Cerebellar nuclear complex (tissue), 1 donor: ENCODE measurements at places on chromosomes 12 and 14.

GRCh38 chr12:96414637-96415036, 14.4 kb upstream of the CDK17 start:
- DNase-seq: no peak

- no peak for DNase-seq
These were observed 233.5 kb upstream of the TMEM132C start for GRCh38 chr12:128033473-128033872.

DNA sequence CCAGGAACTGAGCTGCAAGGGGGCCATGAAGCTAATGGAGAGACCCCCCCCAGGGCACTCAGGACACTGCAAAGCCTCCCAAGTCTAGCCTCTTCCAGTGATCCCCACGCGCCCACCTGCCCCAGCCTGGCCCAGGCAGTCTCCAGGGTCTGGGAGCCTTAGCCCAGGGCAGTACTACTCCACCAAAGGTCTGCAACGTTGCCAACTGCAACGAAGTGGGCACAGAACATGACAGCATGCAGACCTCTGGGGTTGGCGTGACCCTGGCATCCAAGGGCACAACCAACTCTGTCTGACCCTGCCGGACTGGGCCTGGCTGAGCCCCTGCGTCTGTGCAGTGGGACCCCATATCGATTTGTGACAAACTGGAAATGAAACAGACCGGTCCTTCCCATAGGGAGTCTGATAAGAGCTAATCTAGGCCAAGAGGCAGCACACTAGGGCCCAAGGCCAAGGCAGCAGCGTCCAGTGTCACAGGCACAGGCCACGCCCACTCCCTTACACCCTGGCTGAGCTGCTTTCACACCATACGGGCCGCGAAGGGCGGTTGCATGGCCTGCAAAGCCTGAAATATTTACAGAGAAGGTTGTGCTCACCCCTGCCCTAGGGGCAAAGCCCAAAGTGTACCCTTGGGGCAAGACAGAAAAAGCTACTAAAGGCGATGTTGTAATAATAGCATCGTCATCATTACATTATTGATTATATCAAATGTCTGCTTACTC, 76.7 kb downstream of the NCOR2 start:
- peak; percentile 39 for DNase-seq

- DNase-seq: no peak
These were observed 22.3 kb downstream of the SYT1 start for GRCh38 chr12:78886719-78887407.

- DNase-seq: no peak
These were observed 100.8 kb downstream of the PPHLN1 start for GRCh38 chr12:42426746-42427145.

GRCh38 chr12:101743724-101744472, 4.6 kb upstream of the SYCP3 start:
- DNase-seq: no peak

DNA sequence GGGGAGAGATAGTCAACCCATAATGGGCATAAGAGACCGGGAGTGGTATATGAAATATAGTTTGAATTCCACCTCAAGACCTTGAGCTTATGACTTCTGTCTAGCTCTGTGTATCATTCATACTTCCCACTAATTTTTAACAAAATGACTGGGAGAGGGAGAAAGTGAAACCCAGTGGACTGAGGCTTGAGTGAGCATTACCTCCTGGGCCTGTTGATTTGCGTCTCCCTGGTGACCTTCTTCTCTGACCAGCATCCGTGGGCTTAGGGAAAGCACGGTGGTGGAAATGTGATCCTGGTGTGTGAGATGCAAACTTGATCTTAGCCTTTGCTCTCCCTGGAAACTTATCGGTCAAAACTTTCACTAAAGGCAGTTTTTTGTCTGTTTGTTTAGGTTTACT, 207.9 kb upstream of the BCL2L14 start:
- DNase-seq: no peak

- DNase-seq: no peak
These were observed 41.9 kb downstream of the RAD52 start for GRCh38 chr12:907413-908185.

GRCh38 chr12:107983756-107984472, 145.2 kb upstream of the WSCD2 start:
- DNase-seq: no peak

DNA sequence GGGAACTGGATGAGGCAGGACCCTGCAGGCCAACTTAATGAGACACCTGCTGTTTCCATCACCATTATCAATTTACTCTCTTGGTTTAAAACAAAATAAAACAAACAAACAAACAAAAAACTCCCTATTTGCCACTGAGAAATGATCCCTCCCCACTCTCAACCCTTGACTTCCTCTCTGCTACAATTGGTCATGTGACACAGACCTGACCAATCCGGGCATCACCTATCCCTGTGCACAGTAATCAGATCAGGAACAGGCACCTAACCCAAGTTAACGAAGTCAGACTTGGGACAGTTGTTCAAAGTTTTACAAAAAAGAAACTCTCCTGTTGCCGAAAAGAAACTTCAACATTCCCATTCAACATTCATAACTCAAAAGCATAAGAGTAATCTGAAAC, 58.4 kb downstream of the NELL2 start:
- DNase-seq: no peak

DNA sequence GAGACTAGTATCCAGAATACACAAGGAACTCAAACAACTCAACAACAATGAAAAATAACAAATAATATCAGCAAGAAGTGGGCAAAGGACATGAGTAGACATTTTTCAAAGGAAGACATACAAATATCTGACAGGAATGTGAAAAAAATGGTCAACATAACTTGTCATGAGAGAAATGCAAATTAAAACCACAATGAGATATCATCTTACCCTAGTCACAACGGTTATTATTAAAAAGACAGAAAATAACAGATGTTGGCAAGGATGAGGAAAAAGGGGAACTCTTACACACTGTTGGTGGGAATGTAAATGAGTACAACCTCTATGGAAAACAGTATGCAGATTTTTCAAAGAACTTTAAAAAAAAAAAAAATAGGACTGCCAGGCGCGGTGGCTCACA, 20.4 kb downstream of the VWF start:
- no peak for DNase-seq

DNA sequence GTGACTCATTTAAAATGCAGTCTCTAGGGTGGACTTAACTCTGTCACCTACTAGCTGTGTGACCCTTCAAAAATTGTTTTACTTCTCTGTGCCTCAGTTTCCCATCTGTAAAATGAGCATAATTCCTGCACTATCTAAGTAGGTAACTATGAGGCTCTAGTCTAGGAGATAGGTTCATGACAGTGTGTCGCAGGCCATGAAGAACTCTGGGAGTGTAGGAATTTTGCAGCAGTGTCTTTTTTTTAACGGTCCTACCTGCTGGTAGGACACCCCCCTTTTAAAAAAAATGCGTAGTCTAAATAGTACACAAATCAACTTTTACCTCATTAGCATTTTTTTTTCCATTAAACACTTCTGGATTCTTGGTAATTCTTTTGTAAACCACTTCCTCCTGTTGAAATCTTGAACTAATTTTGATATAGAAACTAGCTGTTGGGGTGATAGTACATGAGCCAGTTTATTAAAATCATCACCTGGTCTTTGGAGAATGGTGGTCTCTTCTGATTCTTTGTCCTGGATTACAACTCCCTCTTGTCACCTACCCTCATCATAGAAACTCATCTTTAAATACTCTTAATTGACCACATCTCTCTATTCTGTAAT, 86.0 kb upstream of the SLC38A2 start:
- no peak for DNase-seq

GRCh38 chr12:113467142-113467501, 4.5 kb downstream of the LHX5 start:
- DNase-seq: no peak

GRCh38 chr12:63164911-63165310, 13.9 kb upstream of the AVPR1A start:
- DNase-seq: no peak

DNA sequence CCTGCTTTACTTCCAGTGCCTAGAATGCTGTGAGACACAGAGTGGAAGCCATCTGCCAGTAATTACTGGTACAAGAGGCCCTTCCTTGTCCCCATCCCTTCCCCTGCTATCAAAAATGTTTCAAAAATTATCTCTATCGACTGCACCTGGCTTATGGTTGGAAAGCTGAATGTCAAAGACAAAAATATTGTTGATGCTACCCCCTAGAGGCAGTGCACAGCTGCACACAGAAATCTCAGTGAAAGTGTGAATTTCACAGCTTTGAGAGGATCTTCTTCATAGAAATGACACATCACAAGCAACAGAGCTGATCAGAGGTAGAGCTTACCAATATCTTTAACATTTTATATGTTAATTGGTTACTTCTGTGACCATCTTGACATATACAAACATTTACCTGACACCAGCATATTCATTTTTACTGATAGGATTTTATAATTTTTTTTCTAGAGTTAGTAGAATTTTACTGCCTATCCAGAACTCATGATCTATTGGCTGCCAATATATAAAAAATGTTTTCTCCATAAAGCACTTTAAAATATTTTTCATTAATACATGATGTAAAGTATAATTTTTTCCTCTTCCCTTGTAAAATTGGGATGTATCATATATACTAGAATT, 138.0 kb downstream of the AACS start:
- no peak for DNase-seq

DNA sequence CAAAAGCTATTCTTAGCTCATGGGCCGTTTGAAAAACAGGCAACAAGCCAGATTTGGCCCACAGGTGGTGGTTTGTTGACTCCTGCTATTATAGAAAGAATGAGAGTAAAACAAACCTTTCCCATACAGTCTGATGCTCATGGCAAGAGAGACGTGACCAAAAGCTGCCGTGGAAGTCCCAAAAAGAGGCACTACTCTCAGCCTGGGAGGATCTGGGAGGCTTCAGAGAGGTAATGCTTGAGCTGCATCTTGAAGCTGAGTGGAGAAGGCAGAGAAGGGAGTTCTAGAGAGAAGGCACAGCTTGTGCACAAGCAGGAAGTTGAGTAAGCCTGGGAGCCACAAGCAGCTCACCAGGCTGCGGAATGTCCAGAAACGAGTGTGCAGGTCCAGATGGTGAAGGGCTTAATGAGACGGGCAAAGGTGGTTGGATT, 9.6 kb downstream of the PLXNC1 start:
- DNase-seq: peak; percentile 18

DNA sequence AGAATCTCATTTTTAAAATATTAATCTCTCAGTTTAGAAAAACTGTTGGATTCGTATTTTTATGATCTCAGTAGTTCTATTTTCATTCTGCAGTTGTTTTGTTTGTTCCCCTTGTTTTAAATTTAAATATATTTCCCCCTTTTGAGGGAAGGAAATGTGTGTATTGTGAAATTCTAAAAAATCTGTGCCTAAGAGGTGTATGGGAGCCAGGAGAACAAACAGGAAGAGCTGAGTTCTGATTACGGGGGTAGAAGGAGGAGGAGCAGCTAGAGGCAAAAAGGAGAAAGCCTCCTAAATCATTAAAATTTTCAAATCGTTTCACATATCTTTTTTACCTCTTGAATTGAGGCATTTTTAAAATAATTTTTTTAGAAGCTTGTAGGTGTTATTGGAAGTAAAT, 2.3 kb downstream of the RDH12 start:
- no peak for DNase-seq

DNA sequence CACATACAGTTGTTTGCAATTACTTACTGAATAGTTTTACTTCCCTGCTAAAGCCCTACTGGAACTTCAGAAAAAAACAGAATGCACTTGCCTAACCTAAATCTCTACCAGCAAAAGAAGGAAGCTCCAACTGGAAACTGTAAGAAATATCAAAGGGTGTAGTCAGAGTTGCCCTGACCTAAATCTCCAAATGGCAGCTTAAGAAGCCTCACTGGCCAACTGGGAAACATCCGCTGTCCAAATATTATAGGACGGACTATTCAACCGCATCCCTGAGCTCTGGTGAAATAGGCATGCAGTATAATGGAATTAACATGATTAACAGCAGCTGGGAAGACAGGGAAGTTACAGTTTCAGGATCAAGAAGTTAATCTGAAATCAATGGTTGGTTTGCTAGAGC, 24.3 kb downstream of the ANAPC7 start:
- DNase-seq: no peak

- no peak for DNase-seq
These were observed 388.8 kb downstream of the PDZRN4 start for GRCh38 chr12:41576925-41577324.

DNA sequence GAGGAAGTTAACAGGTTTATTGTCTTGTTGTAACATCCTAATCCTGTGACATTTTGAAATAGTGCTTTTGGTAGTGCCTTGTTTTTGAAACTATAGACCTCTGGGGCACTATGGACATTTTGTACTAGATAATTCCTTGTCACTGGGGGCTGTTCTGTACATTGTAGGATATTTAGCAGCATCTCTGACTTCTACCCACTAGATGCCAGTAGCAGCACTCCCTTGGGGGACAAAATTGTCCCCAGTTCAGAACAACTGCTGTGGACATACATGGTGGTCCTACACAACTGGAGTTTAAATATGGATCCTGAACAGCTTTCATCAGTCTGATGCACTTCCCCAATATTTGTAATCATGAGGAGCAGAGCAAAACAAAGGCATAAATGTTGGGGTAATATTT, 264.7 kb downstream of the RAD51B start:
- DNase-seq: no peak

DNA sequence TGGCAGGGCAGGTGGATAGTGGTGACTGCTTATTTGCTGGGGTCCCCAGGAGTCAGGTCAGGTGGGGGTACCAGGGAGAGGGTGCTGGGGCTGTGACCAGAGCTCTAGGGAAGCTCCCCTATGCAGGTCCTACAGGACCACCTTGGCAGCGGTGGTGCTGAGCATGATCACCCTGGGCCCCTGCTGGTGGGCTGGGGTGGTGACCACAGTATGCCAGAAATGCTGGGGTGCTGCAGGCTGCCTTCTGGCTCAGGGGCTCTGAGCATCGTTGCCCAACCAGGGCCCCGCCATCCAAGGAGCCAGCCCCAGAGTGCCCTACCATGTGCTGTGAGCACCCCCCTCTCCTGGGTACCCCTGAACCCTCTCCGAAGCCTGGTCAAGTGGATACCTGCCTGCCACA, 17.5 kb upstream of the NUDT14 start:
- no peak for DNase-seq

DNA sequence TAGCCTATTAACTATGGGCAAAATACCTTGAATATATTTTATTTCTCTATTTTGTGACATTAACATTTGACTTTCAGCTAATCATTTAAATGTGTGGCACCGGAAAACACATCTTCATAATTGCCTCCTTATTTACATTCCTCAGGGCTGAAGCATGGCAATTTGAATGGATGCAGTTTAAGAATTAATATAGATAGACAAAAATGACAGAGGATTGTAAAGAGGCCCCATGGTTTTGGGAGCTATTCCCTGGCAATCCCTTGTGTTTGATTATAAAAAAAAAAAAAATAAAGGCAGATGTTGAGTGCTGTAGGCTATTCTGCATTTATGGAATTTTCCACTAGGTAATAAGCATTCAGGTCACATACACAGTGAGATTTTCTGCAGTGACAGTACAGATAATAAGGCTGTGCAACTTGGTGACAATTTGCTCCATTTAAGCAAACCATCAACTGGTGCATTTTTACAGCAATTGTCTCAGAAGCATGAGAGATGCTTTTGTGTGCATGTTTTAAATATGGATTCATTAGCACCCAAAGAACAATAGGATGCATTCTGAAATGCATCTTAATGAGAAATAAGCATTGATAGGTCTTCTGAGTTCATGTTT, 123.2 kb upstream of the SLC38A4 start:
- DNase-seq: no peak
